ENCODE measurements at places on chromosomes 1 and 21.

GRCh38 chr1:235011599-235012435, 116.8 kb downstream of the TOMM20 start:
- DNase-seq = peak; percentile 87

GRCh38 chr1:177488722-177489121, 318.0 kb downstream of the BRINP2 start:
- no peak for DNase-seq

DNA sequence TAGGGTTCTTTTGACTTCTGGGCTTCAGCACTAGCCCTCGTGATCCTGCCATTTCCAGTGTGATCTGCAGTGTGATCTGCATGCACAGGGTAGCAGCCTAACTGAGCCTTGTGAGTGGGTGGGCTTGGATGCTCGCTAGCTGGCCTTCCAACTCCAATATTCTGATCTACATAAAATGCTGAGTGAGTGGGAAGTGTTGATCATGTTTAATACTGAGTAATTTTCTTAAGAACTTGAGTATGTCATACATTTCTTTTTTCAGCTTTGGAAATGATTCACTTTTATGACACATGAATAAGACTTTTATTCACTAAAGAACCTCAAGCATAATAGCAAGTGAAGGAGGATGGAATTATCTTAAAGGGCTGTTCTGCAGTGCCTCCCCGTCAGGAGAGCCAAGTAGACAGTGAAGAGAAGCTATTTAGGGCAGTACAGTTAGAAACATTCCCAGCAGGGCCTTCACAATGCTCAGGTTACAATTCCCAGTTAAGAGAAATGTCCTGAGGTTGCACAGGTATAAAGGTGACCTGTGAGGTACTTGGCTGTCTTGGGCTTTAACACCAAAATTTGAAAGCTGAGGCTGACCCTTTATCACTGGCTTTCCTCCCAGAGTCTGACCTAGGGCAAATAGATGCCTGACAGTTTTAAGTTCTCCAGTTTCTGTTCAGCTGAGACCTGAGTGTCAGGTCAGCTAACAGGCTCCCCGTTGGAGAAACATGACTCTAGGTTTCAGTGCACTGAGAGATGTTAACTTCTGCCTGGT, 29.1 kb upstream of the LRRC8C start:
- no peak for DNase-seq

DNA sequence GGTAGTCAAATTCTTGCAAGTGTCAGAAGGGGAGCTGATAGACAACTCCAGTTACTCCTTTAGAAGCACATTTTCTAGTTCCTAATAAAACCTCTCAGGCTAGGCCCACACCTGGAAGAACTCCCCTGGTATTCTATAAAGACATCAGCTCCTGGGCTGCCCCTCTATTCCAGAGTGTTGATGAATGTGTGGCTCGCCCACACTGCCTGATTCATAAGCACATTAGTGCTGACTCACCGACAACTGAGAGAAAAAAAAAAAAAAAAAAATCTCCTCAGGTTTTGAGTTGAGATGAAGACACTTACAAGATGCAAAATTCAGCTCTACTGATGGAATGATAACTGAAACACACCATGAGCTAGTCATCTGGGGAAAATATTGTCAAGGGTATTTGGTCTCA, 188.1 kb downstream of the TNR start:
- DNase-seq = no peak

GRCh38 chr1:213250446-213250845, 199.4 kb downstream of the RPS6KC1 start:
- no peak for DNase-seq

- no peak for DNase-seq
Measured at GRCh38 chr1:115145226-115145625, 55.9 kb upstream of the TSPAN2 start.

DNA sequence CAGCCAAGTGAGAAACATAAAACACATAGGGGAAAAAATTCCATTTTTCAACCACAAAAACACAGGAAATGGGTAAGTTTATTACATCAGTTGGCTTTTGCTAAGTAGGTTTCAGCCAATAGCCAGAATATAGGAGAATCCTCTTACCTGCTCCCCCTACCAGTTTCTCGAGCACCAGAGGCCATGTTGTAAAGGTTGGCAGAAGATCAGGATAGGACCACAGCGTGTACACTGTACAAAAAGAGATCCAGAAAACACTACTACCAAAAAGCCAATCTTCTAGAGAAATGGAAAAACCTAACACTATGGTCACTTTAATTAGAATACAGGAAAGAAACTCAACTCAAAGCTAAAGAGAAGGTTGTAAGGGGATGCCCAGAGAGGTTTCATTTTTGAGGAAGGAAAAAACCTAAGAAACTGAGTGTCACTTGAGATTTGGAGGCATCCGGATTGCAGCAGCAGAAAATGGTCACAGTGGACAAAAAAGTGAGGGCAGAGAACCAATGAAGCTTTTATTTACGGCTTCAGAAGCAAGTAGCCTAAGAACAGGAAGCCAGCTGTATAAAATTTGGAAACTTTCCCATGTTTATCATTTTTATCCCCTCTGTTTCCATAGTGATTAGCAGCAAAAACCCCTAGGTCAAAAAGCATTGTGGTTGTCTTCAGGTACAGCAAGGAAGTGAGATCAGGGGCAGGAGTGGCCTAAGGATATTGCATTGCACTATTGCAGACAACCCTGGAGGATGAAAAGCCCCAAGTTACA, 2.9 kb downstream of the EIF2D start:
- peak; percentile 24 for DNase-seq

DNA sequence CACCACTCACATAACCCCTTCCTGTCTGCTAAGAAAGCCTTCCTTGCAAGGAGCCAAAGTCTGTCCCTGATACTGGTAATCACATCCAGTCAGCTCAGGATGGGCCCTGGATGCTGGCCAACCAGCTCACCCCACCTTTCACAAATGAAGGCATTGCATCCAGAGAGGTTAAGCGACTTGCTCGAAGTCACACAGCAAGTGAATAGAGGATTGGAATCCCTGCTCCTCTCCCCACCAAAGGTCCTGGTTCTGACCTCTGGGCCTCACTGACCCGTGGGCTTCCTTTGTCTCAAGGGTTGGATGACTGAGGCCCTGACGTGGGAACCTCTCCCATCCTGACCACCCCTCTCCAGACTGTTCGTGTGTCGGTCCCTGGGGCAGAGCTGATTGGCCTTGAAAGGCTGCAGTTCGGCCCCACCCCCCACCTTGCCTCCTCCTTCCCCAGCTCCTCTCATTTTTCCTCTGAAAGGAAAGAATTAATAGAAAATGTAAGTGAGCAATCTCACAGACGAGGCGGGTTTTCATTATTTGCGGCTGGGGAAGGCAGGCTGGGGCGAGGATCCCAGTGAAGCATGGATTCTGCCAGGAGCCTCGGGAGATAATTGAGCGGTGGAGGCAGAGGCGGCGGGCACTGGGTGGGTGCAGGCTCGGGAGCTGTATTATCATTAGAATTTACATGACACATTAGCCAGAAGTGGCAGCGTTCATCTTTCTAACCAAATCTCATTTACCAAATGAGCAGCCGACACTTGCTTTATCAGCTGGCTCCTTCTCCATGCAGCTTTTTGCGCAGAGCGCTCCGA, 101.5 kb upstream of the CSF3R start:
- DNase-seq = no peak

- DNase-seq = no peak
Measured at GRCh38 chr1:41286992-41287391, 44.9 kb upstream of the SCMH1 start.

DNA sequence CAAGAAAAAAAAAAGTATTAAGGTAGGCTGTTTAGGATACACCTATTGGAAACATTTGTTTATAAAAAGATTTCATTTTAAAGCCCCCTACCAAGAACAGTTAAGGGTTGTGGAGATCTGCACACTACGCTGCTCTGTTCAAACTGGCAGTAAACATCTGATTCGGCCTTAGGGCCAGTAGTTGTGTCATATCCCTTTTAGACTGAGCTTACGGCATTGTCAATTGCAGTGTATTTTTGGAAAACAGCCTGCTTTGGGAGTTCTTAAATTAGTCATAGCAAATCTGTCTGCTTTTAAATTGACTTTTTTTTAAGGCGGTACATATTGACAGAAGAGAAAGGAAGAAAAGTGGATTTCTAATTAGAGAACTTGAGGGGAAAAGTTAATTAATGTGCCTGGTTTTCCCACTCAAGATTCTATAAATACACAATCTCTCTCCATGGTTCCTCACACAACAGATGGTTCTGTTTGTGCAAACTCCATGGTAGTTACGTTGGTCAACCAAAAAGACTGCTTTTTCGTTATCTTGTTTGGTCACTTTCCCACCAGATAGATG, 1.7 kb upstream of the ELK4 start:
- no peak for DNase-seq

DNA sequence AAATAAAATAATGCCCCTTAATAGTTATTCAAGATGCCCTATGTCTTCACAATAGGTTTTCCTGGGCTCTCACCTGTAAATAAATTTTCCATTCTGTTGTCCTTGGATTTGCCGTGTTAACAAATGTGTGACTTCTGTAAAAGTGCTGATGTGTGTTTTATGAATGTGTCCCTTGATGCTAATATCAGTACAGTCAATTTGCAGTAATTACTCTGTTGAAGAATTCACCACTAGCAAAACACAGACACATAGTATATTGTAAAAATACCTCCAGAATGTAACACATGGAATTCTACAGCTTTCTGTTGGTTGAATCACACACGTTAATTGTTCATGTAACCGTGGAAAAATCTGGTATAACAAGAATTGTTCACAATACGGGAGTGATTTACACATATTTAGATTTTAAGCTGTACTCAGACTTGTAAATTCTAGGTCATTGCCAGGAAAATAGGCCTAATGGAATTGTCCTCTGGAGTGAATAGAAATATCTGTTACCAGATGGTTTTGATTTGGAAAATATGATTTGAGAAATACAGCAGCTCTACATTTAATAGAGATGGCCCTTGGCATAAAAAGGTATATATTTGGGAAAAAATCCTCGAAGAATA, 36.7 kb upstream of the KCNK2 start:
- no peak for DNase-seq

DNA sequence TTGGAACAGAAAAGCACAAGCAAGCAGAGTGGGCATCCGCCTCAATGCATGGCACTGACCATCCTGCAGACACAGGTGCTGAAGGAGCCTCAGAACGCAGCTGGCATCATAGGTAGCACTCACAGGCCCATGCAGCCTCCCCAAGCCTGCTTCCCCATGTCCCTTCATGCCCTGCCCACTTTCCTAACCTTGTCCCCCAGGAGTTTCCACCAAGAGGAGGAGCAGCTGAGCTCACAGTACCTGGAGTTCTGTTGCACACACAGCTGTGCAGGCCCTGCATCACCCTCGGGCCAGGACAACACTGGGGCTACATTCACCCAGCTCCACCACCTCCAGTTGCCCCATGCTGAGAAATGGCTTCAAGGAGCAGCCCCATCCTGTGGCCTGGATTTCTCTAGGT, 83.4 kb downstream of the SETD4 start:
- DNase-seq = no peak

- peak; percentile 81 for DNase-seq
Measured at GRCh38 chr1:185595835-185596667, 138.1 kb upstream of the HMCN1 start.

DNA sequence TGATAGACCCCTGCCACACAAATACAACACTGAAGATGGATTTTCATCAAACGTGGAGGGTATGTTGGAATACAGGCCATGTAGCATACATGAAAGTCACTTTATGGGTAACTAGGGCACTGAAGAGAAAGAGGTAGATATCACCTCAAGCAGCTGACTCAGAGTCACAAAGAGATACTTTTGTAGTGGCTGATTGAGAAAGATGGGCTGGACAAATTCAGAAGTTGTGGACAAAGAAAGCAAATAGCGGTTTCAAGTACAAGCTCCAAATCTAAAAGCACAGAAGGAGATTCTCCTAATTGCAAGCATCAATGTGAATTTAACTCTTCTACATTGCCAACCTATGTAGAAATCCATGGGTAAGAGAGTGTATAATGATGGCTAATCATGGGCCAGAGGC, 35.0 kb upstream of the RGS18 start:
- DNase-seq = no peak

DNA sequence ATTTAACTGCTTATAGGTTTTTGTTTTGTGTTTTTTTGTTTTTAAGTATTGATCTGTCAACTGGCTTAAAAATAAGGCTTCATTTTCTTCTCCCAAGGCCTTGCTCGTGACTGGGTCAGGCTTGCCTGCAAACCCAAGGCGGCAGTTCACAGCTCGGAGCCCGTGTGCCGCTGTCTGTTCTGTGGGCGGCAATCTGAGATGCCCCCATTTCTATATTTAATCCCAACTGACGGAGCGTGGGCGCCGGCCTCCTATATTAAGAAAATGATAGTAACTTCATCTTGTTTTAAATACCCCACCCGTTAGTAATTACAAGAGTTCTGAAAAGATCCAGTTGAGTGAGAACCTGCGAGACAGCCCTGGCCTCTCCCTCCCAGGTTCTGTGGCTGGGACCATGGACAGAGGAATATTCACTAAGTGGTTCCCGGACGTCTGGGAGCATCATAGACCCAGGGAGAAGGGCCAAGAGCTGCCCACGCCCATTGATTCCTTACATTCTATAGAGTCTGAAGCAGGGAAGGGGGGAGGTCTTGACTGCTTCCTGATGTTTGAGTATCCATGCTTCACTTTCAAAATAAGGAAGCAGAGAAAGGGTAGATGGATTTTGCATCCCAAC, 42.6 kb upstream of the GPR153 start:
- no peak for DNase-seq

GRCh38 chr1:2983706-2984398, 37.4 kb upstream of the ACTRT2 start:
- DNase-seq = no peak

- no peak for DNase-seq
Measured at GRCh38 chr1:85322655-85323054, 46.2 kb upstream of the BCL10 start.

GRCh38 chr1:88194542-88194941, 489.5 kb upstream of the PKN2 start:
- no peak for DNase-seq

GRCh38 chr1:155514582-155515187, 47.9 kb downstream of the ASH1L start:
- no peak for DNase-seq

- DNase-seq = peak; percentile 2
Measured at GRCh38 chr1:76219366-76219818, 144.8 kb downstream of the ST6GALNAC3 start.

GRCh38 chr1:24865168-24865567, 64.9 kb downstream of the RUNX3 start:
- no peak for DNase-seq

DNA sequence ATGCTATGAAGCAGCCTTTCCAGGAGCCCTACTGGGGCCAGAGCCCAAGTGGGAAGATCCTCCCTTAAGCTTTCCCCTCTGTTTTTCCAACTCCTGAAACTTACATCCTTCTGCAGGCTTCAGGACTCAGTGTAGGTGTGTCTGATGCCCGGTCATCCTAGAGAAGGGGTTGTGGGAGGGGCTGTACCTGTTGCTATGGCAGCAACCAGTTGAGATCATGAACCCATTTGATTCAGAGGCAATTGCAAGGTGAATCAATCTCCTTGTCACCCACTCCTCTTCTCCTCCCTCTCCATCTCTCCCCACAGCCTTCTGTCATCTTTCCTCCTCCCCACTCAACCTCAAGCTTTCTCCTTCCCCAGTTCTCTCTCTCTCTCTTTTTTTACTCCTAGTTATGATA, 151.8 kb downstream of the CACNA1E start:
- DNase-seq = no peak

- no peak for DNase-seq
Measured at GRCh38 chr1:163928651-163929050, 606.9 kb downstream of the NUF2 start.
